ENCODE measurements at places on chromosomes 13 and 19. TPM values are rescaled to one million over a fixed set of nuclear protein-coding genes. Genes with fewer than 3 reads are reported as not detected.

The CAPN12 gene
- total RNA-seq: 14.4 TPM

The ZNF99 gene
- 0.09 TPM for total RNA-seq

The FCAR gene
- total RNA-seq: 3.2 TPM

The NPAS1 gene
- total RNA-seq: 1.3 TPM

The COX7A1 gene
- 79.4 TPM for total RNA-seq

The SIGLEC5 gene
- 0.90 TPM for total RNA-seq

The TRAPPC6A gene
- 16.9 TPM for total RNA-seq

The FAM83E gene
- total RNA-seq: 31.1 TPM

The SERPINE3 gene
- not detected for total RNA-seq

The ICAM5 gene
- 18.3 TPM for total RNA-seq

The MEIOSIN gene
- total RNA-seq: not detected

The ZFP14 gene
- 6.9 TPM for total RNA-seq

The MBD3 gene
- total RNA-seq: 78.7 TPM

The TPTE2 gene
- not detected for total RNA-seq

The OR1I1 gene
- not detected for total RNA-seq

GRCh38 chr19:53971673-53972072, 8.9 kb downstream of the CACNG8 start:
- H3K36me3 ChIP-seq: no peaks in the 10 kb centered on the region
- no peak for DNase-seq
- H3K27me3 ChIP-seq: peaks cover 15% of the 10 kb centered on the region
- H3K4me1 ChIP-seq: no peaks in the 10 kb centered on the region
- H3K27ac ChIP-seq: no peak overlapping the region

GRCh38 chr13:106523576-106523975, 11.9 kb downstream of the EFNB2 start:
- no peak overlapping the region for H3K27ac ChIP-seq
- no peaks in the 10 kb centered on the region for H3K36me3 ChIP-seq
- peaks cover 11% of the 10 kb centered on the region for H3K4me1 ChIP-seq

GRCh38 chr13:101453784-101454201, 1.3 kb downstream of the ITGBL1 start:
- peaks cover 4% of the 10 kb centered on the region for H3K4me1 ChIP-seq
- peak; percentile 73 for DNase-seq
- no peaks in the 10 kb centered on the region for H3K36me3 ChIP-seq
- H3K4me3 ChIP-seq: peak overlapping the region; percentile 55

DNA sequence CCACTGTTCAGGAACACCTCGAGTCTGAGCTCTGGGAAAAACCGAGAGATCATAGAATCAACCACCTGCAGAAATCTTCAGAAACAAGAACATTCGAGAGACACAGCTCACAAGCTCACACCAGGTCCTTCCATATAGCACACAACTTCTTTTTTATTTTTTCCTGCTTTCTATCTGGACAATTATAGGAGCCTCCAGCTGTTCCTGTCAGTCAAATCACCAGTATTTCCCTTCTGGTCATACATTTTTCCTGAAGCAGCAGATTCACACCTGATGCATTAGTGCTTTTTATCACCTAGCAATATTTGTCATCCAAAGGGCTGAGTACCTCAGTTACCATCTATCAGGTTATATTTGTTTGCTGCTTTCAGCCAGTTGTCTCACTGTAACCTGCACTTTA, 323.5 kb downstream of the FOXO1 start:
- no peaks in the 10 kb centered on the region for H3K36me3 ChIP-seq
- H3K4me1 ChIP-seq: peaks cover 13% of the 10 kb centered on the region
- no peak for DNase-seq
- no peaks in the 10 kb centered on the region for H3K27me3 ChIP-seq

- H3K4me3 ChIP-seq: no peak overlapping the region
- H3K27ac ChIP-seq: no peak overlapping the region
- no peak for DNase-seq
- no peaks in the 10 kb centered on the region for H3K36me3 ChIP-seq
Measured at GRCh38 chr19:39236527-39236926, 8.3 kb downstream of the IFNL3 start.

DNA sequence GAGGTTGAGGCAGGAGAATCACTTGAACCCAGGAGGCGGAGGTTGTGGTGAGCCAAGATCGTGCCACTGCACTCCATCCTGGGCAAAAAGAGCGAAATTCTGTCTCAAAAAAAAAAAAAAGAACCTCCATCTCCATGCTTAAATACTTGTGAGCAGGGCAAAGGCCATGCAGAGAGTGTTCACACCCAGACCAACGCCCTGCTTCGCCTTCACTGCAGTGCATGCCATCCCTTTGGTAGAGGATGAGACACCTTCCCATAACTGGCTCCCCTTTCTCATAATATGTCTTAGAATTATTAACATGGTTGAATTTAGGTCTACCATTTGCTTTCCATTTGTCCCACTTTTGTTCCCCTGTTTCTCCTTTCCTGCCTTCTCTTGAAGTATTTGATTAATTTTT, 15.4 kb downstream of the BBC3 start:
- H3K4me3 ChIP-seq: no peak overlapping the region
- H3K36me3 ChIP-seq: peaks cover 3% of the 10 kb centered on the region
- DNase-seq: no peak
- no peaks in the 10 kb centered on the region for H3K27me3 ChIP-seq

- H3K27me3 ChIP-seq: no peaks in the 10 kb centered on the region
- no peaks in the 10 kb centered on the region for H3K4me1 ChIP-seq
- DNase-seq: no peak
Measured at GRCh38 chr13:37381502-37381901, 217.1 kb downstream of the POSTN start.

GRCh38 chr19:54484451-54484850, 11.4 kb upstream of the CDC42EP5 start:
- DNase-seq: no peak
- no peaks in the 10 kb centered on the region for H3K4me1 ChIP-seq
- H3K36me3 ChIP-seq: no peaks in the 10 kb centered on the region
- peaks cover 22% of the 10 kb centered on the region for H3K27me3 ChIP-seq
- no peak overlapping the region for H3K4me3 ChIP-seq

- H3K4me1 ChIP-seq: peaks cover 15% of the 10 kb centered on the region
- no peak overlapping the region for H3K27ac ChIP-seq
- no peak overlapping the region for H3K4me3 ChIP-seq
- peak; percentile 86 for DNase-seq
Measured at GRCh38 chr19:861756-862580, 2.5 kb downstream of the CFD start.

- no peak overlapping the region for H3K4me3 ChIP-seq
- no peaks in the 10 kb centered on the region for H3K36me3 ChIP-seq
- H3K27me3 ChIP-seq: peaks cover 36% of the 10 kb centered on the region
- DNase-seq: no peak
Measured at GRCh38 chr19:51060336-51060735, 4.6 kb downstream of the KLK13 start.

DNA sequence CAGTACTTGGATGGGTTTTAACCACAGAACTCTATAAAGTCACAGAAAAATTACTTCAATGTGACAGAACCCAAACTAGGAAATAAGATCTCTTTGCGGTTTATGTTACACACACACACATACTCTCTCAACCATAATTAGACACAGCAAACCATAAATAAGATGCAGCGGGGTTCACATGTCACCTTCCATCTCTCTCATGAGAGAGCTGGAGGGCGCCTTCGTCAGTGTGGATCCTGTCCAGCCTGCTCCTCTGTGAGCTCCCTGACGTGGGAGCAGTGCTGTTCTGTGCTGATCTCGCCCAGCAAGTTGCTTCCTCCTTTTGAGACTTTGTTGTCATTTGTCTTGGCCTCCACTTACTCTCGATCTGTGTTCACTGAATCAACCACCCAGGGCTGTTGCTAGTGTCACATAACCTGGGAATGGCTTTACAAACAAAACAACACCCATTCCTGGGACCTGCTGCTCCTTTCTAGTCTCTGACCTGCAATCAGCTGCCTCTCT, 204.9 kb upstream of the KL start:
- no peak for DNase-seq
- H3K27ac ChIP-seq: no peak overlapping the region
- H3K27me3 ChIP-seq: no peaks in the 10 kb centered on the region
- H3K4me1 ChIP-seq: no peaks in the 10 kb centered on the region
- no peaks in the 10 kb centered on the region for H3K36me3 ChIP-seq
- no peak overlapping the region for H3K4me3 ChIP-seq

- DNase-seq: no peak
- no peak overlapping the region for H3K27ac ChIP-seq
- peaks cover 5% of the 10 kb centered on the region for H3K4me1 ChIP-seq
- no peak overlapping the region for H3K4me3 ChIP-seq
Measured at GRCh38 chr13:49560270-49561061, 24.9 kb downstream of the RCBTB1 start.

DNA sequence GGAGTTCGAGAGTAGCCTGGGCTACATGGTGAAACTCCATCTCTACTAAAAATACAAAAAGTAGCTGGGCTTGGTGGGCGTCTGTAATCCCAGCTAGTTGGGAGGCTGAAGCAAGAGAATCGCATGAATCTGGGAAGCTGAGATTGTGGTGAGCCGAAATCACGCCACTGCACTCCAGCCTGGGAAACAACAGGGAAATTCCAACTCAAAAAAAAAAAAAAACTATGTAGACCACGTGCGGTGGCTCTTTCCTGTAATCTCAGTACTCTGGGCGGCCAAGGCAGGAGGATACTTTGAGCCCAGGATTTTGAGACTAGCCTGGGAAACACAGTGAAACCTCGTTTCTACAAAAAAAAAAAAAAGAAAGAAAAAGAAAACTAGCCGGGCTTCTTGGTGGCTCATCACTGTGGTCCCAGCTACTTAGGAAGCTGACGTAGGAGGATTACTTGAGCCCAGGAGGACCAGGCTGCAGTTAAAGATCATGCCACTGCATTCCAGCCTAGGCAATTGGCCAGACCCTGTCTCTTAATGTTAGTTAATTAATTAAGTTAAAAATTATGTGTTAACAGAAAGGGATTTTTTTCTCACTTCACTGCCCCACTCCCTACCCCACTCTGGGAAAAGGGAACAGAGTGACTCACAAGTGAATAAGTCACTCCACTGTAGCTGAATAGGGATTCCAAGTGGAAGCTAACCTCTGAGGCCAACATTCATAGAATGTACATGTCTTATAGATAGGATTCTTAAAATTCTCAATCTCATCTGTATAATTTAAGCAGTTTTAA, 2.2 kb downstream of the ZNF83 start:
- no peaks in the 10 kb centered on the region for H3K27me3 ChIP-seq
- no peak overlapping the region for H3K4me3 ChIP-seq
- no peak for DNase-seq
- H3K27ac ChIP-seq: peak overlapping the region; percentile 6

DNA sequence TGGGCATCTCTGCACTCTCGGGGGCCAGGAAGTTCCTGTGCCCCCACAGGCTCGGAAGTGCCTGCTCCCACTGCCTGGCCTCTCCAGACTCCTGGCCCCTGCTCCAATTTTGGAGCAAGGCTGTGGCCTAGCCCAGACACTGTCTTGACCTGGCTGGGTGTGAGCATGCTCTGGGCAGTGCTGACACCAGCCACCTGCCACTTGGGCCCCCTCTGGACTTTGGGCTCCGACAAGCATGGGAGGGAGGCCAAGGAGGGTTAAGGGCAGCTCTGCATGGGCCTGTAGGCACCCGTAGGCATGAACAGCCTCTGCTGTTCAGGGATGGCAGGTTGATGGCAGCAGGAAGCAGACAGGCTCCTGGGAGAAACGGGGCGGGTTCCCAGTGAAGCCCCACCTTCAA, 26.0 kb upstream of the RBM26 start:
- no peak overlapping the region for H3K27ac ChIP-seq
- H3K36me3 ChIP-seq: no peaks in the 10 kb centered on the region
- H3K27me3 ChIP-seq: no peaks in the 10 kb centered on the region
- H3K4me1 ChIP-seq: no peaks in the 10 kb centered on the region
- DNase-seq: no peak
- no peak overlapping the region for H3K4me3 ChIP-seq

- H3K27me3 ChIP-seq: no peaks in the 10 kb centered on the region
- H3K36me3 ChIP-seq: no peaks in the 10 kb centered on the region
- DNase-seq: no peak
- H3K4me1 ChIP-seq: peaks cover 3% of the 10 kb centered on the region
Measured at GRCh38 chr13:110367620-110368019, 60.5 kb downstream of the COL4A2 start.

- DNase-seq: no peak
- H3K4me3 ChIP-seq: peak overlapping the region; percentile 21
Measured at GRCh38 chr19:54369082-54369687, 4.5 kb upstream of the LAIR1 start.

DNA sequence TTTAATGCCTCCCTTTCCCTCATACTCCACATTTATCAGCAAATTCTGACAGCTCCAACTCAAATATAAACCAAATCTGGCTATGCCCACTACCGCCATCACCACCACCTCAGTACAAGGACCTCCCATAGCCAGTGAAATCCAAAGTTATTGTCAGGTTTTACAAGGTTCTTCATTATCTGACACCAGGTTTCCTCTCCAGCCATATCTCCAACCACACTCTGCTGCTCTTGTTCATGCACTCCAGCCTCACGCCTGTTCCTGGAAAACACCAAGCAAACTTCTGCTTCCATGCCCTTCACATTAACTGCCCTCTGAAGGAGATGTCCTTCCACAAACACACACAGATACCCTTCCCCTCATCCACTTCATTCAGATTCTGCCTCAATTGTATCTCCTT, 102.2 kb upstream of the MIR17HG start:
- no peaks in the 10 kb centered on the region for H3K4me1 ChIP-seq
- DNase-seq: no peak
- H3K27me3 ChIP-seq: no peaks in the 10 kb centered on the region
- H3K4me3 ChIP-seq: no peak overlapping the region
- H3K36me3 ChIP-seq: no peaks in the 10 kb centered on the region

GRCh38 chr19:3367628-3368440, 1.5 kb downstream of the NFIC start:
- DNase-seq: no peak
- no peaks in the 10 kb centered on the region for H3K27me3 ChIP-seq
- H3K36me3 ChIP-seq: no peaks in the 10 kb centered on the region
- peak overlapping the region; percentile 78 for H3K4me3 ChIP-seq

GRCh38 chr13:112431734-112432133, 55.6 kb downstream of the SPACA7 start:
- DNase-seq: no peak
- no peaks in the 10 kb centered on the region for H3K4me1 ChIP-seq
- H3K36me3 ChIP-seq: no peaks in the 10 kb centered on the region

GRCh38 chr13:27293076-27293691, 22.6 kb downstream of the RASL11A start:
- no peak overlapping the region for H3K27ac ChIP-seq
- H3K4me1 ChIP-seq: no peaks in the 10 kb centered on the region
- DNase-seq: no peak
- H3K4me3 ChIP-seq: no peak overlapping the region

- H3K27me3 ChIP-seq: no peaks in the 10 kb centered on the region
- peaks cover 28% of the 10 kb centered on the region for H3K4me1 ChIP-seq
- peak; percentile 66 for DNase-seq
- H3K27ac ChIP-seq: peak overlapping the region; percentile 88
- H3K4me3 ChIP-seq: peak overlapping the region; percentile 87
Measured at GRCh38 chr13:41312176-41312500, 1.1 kb downstream of the NAA16 start.
